ENCODE measurements at places on chromosomes 13 and 19.

- DNase-seq = no peak
Observed at GRCh38 chr13:32829269-32829668, 187.0 kb upstream of the KL start.

GRCh38 chr13:30108216-30108912 is 199.0 kb downstream of the KATNAL1 start:
- DNase-seq = no peak

- no peak for DNase-seq
Observed at GRCh38 chr19:6551607-6552450, 21.0 kb downstream of the TNFSF9 start.

GRCh38 chr13:29503041-29503837 is 92.2 kb downstream of the SLC7A1 start:
- DNase-seq = no peak

DNA sequence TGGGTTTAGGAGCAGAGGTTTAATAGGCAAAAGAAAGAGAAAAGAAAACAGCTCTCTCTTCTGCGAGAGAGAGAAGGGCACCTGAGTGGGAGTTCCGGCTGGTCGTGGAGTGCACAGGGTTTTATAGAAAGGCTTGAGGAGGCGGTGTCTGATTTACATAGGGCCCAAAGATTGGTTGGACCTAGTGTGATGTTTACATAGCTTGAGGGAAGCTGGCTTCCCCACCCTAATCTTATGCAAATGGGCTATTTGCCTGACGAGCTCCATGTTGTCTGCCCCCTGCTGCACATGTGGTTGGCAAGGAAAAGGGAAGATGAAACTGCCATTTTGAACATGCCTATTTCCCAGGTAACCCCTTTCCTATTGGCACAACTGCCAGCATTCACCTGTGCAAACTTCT is 21.5 kb upstream of the MEDAG start:
- DNase-seq = no peak

GRCh38 chr13:103224804-103225203 is 158.6 kb upstream of the SLC10A2 start:
- DNase-seq = no peak

DNA sequence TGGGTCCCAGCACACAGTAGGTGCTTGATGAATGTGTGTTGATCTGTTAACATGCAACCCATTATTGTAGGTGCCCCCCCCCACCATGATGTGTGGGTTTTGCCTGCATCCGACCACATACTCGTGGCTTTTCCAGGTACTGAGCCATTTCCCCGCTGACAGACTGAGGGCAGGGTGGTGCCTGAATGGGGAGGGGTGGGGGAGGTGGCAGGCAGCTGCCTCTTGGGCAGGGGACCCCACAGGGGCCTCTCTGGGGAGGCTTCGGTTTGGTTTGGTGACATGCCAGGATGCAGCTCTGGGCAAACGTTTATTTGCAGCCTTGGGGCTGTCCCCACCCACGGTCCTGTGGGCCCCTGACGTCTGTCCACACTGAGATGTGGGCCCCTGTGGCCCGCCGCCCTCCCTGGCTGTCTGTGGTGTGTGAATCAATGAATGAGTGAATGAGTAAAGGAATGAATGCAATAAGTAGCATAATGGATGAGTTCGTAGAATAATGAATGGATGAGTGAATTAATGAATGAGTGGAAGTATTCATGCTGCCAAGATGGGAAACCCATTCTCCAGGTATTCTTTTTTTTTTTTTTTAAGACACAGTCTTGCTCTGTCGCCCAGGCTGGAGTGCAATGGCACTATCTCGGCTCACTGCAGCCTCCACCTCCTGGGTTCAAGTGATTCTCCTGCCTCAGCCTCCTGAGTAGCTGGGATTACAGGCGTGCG is 9.0 kb upstream of the JUND start:
- no peak for DNase-seq

- DNase-seq = no peak
Observed at GRCh38 chr19:48617146-48617937, 1.6 kb downstream of the RPL18 start.

GRCh38 chr13:99812625-99813024 is 158.9 kb downstream of the ZIC5 start:
- no peak for DNase-seq

DNA sequence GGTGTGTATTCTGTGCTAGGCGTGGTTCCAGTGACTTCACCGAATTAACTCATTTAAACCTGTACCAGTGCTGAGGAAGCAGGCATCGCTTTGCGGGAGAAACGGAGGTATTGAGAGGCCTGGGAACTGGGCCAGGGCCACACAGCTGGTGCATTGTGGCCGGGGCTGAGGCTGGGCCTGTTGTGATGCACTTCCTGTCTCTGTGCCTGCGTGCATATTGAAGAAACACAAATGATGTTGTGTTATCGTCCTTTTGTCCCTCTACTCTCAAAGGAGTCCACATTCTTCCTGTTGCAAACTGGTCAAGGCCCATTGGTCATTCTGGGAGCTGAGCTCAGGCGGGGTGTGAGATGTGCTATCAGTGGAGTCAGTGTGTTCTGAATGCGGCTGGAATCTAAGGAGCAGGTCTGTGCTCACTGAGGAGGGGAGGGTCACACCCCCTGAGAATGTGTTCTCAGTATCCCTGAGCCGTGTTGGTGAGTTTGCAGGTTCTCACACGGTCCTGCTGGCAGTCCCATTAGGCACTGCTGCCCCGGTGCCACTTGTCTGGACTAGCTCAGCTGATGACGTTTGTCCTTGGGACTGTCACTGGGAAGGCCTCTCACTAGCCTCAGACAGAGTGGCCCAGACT is 62.1 kb downstream of the ARHGEF7 start:
- DNase-seq = no peak

- DNase-seq = no peak
Observed at GRCh38 chr19:2374808-2375207, 14.7 kb downstream of the TMPRSS9 start.

DNA sequence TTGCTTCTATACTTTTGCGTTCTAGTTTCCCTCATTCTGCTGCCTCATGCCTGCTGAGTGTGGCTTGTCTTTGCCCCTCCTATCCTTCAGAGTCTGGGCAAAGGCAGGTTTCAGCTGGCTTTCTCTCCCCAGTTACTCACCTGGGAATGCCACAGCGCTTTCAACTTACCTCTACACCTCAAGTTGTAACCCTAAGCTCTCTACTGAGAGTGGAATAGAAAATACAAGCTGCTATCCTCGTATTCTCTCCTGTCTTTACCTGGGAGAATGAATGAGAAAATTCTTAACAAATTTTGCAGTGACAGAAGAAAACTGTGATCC is 316.3 kb upstream of the KLF12 start:
- no peak for DNase-seq

- no peak for DNase-seq
Observed at GRCh38 chr13:68490594-68490993, 1260.5 kb upstream of the PCDH9 start.

GRCh38 chr19:28023064-28023463 is 1189.9 kb downstream of the UQCRFS1 start:
- no peak for DNase-seq

GRCh38 chr19:41994994-41995958 is 1.2 kb upstream of the ATP1A3 start:
- DNase-seq = no peak

DNA sequence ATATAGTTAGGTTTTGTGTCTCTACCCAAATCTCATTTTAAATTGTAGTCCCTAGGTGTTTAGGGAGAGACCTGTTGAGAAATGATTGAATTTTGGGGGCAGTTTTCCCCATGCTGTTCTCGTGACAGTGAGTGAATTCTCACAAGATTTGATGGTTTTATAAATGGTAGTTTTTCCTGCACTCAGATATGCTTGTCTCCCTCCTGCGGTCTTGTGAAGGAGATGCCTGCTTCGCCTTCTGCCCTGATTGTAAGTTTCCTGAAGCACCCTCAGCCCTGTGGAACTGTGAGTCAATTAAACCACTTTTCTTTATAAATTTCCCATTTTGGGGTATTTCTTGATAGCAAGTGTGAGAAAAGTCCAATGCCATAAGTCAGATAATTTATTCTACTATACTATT is 1977.5 kb upstream of the PCDH20 start:
- no peak for DNase-seq

GRCh38 chr19:46067691-46068090 is 26.9 kb upstream of the IGFL4 start:
- DNase-seq = no peak

GRCh38 chr13:107753291-107753690 is 462.0 kb downstream of the LIG4 start:
- no peak for DNase-seq

- no peak for DNase-seq
Observed at GRCh38 chr13:23629566-23630272, 59.5 kb downstream of the TNFRSF19 start.

GRCh38 chr13:110453797-110454196 is 107.7 kb downstream of the RAB20 start:
- no peak for DNase-seq

GRCh38 chr19:29507081-29507860 is 18.5 kb upstream of the VSTM2B start:
- DNase-seq = no peak

DNA sequence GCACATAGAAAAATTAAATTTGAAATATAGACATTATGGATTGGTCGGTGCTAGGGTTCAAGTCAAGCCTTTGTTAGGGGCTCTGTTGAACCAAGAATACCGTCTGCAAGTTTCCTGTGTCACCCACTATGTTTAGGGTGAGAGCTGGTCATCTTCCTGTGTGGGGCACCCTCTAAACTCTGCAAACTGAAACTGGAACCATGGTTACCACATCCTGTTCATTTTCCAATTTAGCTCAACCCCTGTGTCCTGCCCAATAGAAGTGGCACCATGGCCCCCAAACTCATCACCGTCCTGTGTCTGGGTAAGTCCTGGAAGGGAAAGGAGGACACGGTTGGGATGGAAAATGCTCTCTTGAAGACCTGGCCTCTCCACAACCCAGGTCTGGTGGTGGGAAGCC is 29.9 kb downstream of the LAIR2 start:
- no peak for DNase-seq

GRCh38 chr13:78593652-78594455 is 9.5 kb downstream of the POU4F1 start:
- DNase-seq = no peak

DNA sequence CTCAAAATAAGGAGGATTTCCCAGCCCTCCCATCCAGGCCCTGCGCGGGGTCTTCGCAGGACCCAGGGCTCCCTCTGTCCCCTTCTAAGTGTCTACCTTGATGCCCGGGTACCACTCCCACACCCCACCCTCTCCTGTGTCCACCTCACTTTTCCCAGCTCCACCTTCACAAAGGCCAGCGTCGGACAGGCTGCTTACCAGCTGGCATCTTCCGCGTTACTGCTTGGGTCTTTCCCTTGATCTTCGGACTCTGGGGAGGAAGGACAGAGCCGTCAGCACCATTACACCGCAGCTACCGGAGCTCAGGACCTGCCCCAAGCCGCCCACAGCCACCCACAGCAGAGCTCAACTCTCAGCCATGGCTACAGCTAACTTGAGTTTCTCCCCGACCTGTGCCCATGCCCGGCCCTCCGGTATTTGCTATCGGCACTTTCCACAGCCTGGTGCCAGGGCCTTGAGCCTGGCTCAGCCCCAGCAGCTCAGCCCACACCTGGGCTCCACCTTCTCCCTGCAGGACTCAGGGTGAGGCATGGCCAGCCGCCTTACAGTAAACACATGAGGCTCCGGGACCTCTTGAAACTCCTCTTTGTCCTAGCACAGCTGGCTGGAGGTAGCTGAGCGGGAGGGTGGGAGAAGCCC is 3.8 kb downstream of the C13orf46 start:
- no peak for DNase-seq

- no peak for DNase-seq
Observed at GRCh38 chr13:99421758-99422585, 79.3 kb upstream of the TM9SF2 start.

GRCh38 chr13:62643799-62644524 is 1228.3 kb upstream of the PCDH20 start:
- DNase-seq = no peak

DNA sequence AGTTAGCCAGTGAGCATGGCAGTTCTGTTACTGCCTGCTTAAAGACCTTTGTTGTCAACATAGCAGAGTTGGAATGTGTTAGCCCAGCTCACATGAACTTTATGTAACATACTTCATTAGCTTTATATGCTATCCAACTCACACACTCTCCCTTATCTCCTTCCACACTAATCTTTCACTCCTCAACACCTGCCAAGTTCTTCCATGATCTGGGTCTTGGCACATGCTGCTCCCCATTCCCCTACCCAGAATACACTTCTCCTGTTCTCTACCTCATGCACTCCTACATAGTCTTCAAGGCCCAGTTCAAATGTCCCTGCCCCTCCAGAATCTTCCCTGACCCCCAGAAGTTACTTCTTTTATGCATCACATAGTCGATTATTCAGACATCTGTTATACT is 179.3 kb downstream of the KATNAL1 start:
- no peak for DNase-seq

GRCh38 chr19:12757544-12758274 is 6.1 kb downstream of the BEST2 start:
- no peak for DNase-seq

GRCh38 chr19:17289489-17289888 is 7.8 kb downstream of the ANKLE1 start:
- DNase-seq = no peak

DNA sequence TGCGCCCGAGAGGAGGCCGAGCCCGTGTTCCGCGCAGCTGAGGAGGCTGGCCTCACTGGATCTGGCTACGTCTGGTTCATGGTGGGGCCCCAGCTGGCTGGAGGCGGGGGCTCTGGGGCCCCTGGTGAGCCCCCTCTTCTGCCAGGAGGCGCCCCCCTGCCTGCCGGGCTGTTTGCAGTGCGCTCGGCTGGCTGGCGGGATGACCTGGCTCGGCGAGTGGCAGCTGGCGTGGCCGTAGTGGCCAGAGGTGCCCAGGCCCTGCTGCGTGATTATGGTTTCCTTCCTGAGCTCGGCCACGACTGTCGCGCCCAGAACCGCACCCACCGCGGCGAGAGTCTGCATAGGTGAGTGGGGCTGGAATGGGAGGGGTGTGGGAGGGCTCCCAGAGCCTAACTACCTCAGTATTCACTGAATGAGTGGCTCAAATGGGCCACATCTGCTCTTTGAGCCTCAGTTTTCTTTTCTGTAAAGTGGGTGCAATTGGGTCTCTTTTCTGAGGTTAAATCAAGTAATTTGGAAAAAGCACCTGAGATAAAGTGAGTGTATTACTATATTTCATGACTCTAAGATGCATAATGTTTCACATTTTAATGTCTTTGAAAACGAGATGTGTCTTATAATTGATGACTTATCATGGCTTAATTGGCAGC is 11.7 kb downstream of the GRIN2D start:
- DNase-seq = no peak

GRCh38 chr13:98098516-98098915 is 44.4 kb upstream of the FARP1 start:
- no peak for DNase-seq
